ENCODE measurements at places on chromosomes 2 and 18.

- no peak for DNase-seq
These were observed 264.0 kb upstream of the FBXO11 start for GRCh38 chr2:48170281-48170680.

DNA sequence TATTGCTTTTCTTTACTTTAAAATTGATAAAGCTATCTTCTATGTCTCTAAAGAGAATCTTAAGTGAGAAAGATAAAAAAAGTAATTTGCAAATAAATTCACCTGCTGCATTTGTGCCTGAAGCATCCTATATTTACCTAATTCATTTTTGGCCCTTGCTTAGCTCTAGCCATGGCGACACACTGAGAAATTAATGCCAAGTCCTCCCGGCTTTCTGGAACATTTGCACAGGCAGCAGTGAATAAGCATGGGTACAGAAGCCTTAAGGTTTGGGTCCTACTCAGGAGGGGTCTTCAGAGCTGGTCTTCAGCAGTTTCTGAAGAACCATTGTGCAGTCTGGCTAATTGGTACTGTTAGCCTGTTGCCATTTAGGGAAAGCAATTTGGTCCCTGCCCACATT lies 73.9 kb upstream of the ZEB2 start:
- DNase-seq: no peak

DNA sequence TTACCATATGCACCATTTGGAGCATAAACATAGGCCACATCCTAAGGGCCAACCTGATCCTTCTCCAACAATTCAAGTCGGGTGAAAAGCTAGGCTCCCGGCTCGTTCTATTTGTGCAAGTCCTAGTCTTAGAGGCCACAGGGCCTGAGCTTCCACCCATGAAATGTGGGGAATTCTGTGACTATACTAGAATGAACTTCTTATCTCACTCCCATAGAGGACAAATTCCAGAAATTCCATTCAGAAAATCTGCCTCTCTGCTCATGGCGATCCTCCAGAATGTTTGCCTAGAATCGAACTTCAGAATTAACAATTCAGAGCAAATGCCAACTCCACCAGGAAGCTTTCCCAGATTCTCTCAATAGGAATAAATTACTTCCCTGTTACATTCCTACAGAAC lies 187.9 kb downstream of the BCL11A start:
- DNase-seq: no peak

DNA sequence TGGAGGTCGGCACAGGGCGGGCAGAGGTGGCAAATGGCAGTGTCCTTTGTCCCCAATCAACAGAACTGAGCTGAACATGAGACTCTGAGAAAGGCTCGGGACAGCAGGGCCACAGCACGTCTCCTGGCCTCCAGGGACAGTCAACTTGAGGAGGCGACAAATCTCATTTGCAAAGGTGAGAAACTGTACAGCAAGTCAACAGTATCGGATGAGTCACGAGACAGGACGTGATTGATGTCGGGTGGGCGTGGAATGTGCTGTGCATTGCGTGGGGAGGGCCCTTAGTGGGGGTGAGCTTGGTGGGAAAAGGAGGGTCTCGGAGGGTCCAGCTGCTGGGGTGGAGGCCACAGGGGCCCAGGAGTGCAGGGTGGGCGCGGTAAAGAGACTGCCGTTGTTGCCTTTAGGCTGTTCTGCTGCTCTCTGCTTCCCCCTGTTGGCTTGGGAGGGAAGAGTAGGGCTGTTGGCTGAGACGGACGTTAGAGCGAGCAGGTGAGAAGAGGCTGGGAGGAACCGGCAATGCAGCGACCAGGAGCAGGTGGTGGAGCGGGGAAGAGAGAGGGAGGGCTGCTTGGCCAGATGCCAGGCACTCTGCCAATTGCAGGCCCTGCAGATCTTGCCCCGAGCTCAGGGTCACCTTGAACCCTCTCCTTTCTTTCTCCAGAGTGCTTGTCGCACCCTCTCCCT lies 164.3 kb downstream of the BCL2 start:
- DNase-seq: peak; percentile 55

GRCh38 chr2:79622508-79622907 lies 109.7 kb downstream of the CTNNA2 start:
- no peak for DNase-seq

GRCh38 chr2:187207126-187207525 lies 240.9 kb downstream of the CALCRL start:
- DNase-seq: no peak

DNA sequence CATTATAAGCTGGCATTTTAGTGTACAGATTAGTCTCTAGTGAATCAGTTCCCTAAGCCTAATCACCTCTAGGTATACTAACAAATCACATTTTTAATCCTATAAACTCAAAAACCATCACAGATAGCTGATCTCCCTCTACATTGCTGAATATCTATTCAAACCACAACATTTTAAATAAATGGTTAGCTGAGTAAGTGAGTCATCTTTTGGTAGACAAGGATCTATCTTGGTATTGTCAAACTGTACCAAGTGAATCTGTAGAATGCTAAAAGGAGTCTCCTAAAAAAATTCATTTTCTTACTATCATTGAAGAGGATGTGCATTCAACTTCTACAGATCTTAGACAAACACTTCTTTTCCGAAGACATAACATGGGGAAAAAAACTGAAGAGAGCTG lies 40.7 kb downstream of the INO80D start:
- no peak for DNase-seq

GRCh38 chr2:37906131-37906530 lies 19.0 kb upstream of the RMDN2 start:
- no peak for DNase-seq

DNA sequence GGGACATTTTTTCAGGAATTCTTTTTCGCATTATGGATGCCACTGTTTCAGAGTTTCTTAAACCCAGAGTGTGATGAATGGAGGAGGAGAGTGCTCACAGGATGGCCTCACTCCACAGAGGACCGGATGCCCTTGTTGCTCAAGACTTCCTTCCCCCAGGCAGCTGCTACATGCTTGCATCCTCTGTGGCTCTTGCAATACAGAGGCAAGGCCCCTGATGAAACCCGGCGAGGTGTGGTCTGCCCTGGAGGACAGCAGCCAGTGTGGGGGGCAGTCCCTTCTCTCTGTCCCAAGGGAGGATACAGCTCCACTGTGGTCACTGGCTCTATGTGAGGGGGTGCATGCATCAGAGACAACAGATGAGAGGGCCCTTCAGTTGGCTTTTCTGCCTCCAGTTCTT lies 109.6 kb downstream of the SH3RF3 start:
- no peak for DNase-seq

GRCh38 chr2:172464400-172465129 lies 37.2 kb downstream of the ITGA6 start:
- no peak for DNase-seq

GRCh38 chr2:71618327-71619113 lies 165.2 kb downstream of the DYSF start:
- no peak for DNase-seq

- DNase-seq: no peak
These were observed 160.7 kb downstream of the IKZF2 start for GRCh38 chr2:212990697-212991096.

DNA sequence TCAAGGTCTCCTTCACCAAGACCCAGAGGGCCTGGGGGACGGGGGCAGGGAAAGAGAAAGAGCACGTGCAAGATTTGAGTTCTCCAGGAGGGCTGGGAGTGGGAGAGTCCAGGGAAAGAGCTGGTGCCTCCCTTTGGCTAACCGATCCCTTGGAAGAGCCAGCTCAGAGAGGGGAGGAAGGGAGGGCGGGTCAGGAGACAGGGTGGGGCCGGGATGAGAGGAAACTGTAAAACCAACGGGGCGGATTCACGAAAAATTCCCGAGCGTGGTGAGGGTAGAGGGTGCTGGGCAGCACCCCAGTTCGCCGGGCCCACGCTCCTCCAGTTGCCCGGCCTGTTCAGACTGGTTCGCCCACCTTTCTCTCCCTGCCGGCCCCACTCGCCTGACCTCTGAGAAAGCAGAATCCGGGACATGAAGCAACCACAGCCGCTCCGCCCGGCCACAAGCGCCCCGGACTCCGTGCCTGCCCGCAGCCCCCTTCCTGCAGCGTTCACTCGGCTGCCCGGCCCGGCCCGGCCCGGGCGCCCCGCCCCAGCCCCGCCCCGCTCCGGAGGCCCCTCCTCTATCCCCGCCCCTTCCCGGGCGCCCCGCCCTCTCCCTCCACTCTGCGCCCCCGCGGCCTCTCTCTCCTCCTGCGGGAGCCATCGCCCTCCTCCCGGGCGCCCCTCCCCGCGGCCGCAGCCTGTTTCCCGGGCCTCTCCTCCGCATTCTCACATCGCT lies 230.9 kb upstream of the SMAD2 start:
- peak; percentile 8 for DNase-seq

GRCh38 chr2:203948733-203949132 lies 12.2 kb downstream of the ICOS start:
- DNase-seq: no peak

GRCh38 chr18:68431111-68431921 lies 283.6 kb downstream of the TMX3 start:
- no peak for DNase-seq

DNA sequence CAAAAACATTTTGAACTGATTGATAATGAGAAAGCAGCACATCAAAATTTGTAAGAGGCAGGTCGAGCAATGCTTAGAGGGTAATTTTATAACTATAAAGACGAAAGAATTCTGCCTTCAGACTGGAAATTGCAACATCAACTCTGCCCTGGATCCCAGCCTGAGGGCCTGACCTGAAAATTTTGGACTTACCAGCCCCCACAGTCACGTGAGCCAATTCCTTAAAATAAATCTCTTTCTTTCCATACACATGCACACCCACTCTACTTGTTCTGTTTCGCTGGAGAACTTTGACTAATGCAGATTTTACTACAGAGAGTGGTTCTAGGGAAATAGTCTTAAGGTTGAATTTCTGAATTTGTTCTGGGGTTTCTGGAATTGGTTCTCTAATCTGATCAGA lies 14.6 kb upstream of the ACOXL start:
- no peak for DNase-seq

- DNase-seq: no peak
These were observed 17.2 kb upstream of the LYPD6B start for GRCh38 chr2:149021271-149021719.

DNA sequence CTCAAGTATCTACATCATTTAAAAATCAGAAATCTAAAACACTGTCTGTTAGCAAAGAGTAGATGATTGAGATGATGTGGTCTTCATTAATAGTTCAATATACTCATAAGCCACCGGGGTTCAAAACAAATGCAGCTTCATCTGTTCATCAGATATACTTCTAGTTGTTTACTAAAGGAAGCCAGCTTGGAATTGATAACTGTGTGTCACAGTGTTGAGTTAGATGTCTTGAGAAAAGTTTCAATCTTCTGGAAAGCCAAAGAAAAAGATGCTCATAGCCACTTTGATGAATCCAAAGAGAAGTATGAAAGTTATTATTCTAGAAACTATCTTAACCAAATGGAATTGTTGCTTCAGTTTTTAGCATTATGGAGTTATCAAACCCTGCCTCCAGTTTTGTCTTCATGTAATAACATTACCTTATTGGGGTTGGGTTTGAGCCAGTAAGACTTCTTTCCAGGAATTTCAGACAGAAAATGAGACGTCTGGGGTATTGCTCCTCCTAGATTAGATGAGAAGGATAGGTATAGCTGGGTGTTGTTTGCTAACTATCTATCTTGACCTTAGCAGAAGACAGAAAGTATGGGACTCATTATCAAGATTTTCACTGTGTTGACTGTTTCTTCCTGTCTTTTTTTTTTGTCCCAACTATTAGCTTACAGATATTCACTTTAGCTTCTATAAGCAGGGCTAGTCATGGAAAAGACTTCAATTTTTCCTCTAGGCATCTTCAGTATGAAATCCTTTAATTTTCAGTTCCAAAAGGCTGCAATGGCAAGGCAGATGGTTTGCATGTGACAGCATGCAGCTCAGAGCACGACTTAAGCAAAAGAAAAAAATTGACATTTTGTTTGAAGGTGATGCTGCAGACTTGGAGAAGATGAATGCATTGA lies 66.5 kb downstream of the LNPK start:
- DNase-seq: no peak

DNA sequence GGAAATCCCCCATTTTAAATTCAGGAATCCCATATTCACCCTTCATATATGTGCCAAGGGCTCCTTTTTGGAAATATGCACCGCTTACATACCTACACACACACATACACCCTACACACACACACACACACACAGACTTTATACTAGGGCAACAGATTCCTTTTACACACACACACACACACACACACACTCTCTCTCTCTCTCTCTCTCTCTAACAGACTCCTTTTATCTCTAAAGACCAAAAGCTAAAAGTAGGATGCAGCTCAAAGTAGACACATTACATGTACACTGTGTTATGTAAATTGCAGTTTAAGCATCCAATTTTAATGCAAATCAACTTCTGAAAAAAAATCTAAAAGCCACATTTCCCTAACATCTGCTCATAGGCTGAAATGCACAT lies 130.9 kb upstream of the CAPN13 start:
- DNase-seq: no peak

GRCh38 chr18:47798366-47798765 lies 132.1 kb downstream of the SMAD2 start:
- DNase-seq: no peak

DNA sequence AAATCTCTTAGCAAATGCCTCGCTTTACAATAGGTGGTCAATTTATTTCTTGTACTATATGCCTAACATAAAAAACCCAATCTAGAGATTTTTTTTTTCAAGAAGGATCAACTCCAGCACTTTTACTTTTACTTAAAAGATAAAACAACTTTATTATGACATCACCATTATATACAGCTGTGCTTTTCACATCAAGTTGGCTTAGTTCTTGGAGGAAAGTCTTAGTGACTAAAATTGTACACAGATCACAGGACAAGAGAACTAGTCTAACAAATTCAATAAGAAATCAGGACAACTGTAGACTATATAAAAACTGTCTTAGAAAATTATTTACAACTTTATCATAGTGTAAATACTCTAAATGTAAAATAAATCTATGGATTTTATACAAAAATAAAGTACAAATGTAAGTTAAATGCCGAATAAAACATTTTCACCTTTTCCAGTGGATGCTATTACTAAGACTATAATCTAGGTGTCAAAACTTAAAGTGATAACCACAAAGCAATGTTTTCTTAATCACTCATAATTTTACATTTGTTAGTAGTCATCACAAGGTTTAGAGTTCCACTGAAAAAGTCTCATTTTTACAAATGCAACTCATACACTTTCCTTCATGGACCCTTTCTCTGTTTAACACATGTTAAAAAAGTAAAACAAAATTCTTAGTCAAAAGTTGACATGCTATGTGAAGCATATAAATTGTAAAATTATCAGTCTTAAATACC lies 5.4 kb upstream of the CD302 start:
- no peak for DNase-seq

GRCh38 chr18:70822691-70823090 lies 533.8 kb downstream of the SOCS6 start:
- no peak for DNase-seq

DNA sequence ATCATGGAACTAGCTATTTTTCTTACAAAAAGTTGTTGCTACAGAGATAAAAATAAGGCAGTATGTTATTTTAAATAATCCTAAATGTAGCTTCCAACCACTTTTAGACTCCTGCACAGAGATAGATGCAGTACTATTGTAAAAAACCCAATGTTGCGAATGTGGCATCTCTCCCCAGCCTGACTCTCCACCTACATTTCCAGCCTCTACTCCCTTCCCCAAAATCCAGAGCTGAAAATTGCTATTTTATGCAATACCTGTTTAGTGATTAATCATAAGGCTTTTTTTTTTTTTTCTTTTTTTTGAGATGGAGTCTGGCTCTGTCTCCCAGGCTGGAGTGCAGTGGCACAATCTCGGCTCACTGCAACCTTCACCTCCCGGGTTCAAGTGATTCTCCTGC lies 39.4 kb downstream of the SPRED2 start:
- no peak for DNase-seq
